Camera-type eye (tissue), 1 donor: ENCODE measurements at places on chromosomes 5 and 9. TPM values are rescaled to one million over a fixed set of nuclear protein-coding genes. Genes with fewer than 3 reads are reported as not detected.

UBAP2 gene
- 43.2 TPM for total RNA-seq

FOXI1 gene
- total RNA-seq, result not detected

GFI1B gene
- total RNA-seq, result 1.4 TPM

ZFP2 gene
- 7.1 TPM for total RNA-seq

TRIM14 gene
- total RNA-seq, result 4.4 TPM

SLC25A2 gene
- not detected for total RNA-seq

DMGDH gene
- 3.5 TPM for total RNA-seq
